ENCODE measurements at places on chromosomes 7 and 10.

DNA sequence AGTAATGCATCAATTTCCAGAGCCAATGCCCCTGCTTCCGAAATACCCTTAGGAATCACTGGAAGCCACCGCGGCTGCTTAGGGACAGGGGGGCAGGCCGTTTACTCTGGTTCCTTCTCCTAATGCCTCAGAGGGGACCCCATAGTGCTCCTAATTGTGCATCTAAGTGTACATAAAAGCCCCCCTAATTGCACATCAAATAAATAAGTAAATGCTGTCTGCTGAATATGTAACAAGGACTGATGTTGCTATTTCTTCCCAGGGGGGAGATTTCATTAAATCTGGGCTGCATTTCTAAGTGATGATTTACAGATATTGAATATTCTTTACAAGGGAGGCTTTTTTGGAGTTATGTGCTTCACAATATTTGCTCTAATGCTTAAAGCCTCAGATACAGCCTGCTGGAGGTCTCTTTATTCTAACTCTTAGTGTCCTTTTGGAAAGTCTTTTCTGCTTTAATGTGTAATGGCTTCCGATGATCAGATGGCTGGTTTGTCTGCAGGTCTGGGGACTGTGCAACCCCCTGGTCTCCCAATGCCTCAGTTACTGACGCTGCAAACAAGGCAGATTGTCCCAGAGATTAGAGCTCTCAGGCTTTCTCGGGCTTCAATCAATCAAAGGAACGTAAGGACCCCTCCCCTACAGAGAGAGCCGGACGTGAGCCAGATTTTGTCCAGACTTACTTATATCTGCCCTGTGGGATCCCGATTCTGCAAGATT, 143.0 kb downstream of the PRPF18 start:
- no peak for DNase-seq

GRCh38 chr10:62540389-62540788, 166.2 kb downstream of the ZNF365 start:
- DNase-seq: no peak

DNA sequence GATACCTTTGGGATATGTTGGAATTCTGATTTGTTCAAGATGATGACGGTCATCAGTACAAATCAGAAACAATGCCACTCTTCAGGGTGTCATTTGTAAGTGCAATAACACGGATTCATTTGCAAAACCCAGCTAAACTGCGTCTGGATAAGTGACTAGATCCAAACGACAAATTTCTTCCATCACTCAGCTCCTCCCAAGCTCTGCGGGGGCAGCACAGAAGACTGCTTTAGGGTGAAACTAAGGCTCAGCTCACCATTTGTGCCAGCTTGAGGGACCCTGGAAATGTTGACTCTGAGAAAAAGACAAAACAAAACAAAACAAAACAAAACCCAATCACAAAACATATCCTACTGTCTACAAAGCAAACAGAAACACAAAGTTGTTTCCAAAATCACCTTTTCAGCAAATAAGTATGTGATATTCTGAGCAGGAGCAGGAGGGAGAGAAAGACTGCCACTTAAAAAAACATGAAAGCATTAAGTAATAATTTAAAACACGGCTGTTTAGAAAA, 8.0 kb downstream of the EVX1 start:
- DNase-seq: no peak

GRCh38 chr10:93752761-93753160, 5.0 kb upstream of the LGI1 start:
- no peak for DNase-seq

GRCh38 chr7:139932531-139932930, 103.5 kb downstream of the TBXAS1 start:
- DNase-seq: no peak

DNA sequence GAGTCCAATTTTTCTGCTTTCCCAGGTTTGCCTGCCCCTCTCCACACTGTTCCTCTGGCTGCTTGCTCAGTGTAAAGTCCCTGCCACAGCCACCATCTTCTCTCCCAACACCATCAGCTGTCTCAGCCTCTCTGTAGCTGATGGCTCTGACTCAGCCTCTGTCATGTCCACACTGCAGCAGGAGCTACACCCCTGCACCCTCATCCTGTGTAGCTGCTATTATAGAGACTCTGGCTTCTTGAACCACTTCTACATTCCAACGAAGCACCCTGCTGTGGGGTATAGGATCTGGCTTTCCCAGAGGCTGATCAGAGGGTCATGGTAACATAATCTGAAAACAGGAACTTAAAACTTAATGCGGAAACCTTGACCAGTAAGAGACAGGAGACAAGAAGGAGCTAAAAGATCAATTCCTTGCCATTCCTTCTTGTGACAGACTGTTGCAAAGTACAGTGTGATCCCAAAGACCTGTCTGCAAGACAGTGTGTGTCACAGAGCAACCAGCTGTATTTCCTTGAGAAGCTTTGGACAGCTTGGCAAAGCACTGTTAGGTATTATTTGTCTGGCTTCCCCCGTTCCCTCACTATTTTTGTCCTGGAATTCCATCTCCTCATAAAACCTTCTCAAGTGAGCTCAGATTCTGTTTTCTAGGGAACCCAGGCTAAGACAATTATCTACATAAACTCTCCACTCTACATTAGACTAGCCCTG, 42.3 kb downstream of the NRCAM start:
- no peak for DNase-seq

- no peak for DNase-seq
Measured at GRCh38 chr10:96416643-96417042, 57.8 kb upstream of the OPALIN start.

DNA sequence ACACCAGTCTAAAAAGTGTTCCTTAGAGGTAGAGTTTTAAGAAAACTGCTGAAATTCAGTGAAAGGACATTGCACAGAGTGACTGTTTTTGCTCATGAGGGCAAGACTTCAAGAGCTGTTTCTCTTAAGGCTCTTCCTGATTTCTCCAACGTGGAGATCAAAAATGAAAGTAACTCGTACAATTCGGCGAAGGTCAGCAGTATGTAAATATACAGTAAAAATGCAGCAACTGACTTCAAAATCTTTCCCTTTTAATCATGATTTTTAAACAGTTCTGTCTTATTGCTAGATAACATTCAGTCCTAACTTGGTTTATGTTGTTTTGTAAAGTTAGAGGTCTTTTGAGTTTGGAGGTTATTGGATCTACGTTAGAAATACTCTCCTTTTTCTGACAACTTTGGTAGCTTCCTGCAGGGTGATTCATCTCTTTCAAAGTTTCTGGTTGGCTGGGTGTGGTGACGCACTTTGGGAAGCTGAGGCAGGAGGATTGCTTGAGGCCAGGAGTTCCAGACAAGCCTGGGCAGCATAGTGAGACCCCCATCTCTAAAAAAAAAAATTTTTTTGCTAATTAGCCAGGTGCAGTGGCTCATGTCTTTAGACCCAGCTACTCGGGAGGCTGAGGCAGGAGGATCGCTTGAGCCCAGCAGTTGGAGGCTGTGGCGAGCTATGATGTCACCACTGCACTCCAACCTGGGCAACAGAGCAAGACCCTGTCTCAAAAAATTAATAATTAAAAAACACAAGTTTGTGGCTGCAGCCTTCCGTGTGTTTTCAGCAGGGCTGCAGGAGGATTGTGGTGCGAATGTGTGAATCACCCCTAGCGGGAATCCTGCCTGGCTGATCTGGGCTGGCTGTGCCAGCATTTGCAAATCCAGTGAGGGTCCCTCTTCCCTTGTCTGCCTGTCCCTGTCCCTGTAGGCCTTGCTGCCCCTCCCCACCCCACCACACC, 29.2 kb upstream of the AP5Z1 start:
- DNase-seq: no peak

DNA sequence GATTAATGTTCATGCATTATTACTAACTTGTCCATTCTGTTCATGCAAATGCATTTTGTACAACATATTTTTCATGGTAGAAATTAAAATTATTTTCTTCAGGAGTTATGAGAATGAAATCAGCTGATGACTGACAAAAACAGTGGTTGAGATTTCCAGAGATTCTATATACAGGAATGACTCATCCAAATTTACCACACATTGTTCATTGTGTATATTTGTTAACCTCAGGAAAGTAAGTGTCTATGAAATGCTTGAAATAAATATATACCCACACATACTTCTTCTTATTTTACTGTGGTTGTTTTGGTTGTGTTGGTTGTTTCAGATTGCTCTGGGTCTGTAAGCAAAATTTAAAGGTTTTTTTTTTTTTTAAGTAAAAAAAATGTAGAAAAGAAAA, 108.1 kb upstream of the SP8 start:
- DNase-seq: no peak

DNA sequence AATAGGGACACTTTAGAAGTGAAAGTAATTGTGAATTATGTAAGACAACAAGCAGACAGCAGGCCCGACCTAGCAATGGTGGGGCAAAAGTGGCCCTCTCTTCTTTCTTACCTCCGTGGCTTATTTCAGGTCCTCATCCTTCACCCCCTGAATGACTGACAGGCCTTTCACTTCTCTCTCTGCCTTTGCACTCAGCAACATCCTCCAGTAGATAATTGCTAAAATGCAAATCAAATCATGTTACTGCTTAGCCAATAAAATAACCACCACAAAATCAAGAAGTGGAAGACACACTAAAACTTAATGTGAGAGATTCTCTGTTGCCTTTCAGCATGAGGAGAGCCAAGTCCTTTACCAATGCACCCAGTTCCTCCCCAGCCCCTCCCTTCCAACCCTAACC, 274.6 kb upstream of the ZNF32 start:
- no peak for DNase-seq

DNA sequence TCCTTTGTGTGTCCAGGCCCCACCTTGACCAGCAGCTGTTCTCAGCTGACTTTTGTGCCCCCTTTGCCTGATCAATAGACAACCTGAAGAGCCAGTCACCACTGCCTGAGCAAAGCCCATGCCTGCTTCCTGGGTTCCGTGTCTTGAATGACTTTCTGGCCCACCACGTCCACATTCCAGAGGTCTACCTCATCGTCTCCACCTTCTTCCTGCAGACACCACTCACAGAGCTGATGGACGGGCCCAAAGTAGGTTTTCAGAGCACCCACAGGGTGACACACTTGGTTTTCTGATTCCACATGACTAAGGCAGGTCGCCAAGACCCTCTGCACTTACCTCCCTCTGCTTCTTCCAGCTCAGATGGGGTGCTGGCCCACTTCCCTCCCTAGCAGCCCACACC, 126.8 kb downstream of the WDFY4 start:
- DNase-seq: no peak

DNA sequence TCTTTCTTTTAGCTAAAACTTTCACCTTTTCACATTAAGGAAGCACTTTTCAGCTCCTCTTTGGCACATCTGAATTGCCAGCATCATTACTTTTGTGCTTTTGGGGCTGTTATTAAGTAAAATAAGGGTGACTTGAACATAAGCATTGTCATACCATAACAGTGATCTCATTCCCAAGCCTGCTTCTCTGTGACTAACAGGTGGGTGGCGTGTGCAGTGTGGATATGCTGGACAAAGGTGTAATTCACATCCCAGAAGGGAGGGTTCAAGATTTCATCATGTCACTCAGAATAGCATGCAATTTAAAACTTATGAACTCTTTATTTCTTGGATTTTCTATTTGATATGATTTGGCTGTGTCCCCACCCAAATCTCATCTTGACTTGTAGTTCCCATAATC, 517.4 kb upstream of the MKI67 start:
- no peak for DNase-seq

DNA sequence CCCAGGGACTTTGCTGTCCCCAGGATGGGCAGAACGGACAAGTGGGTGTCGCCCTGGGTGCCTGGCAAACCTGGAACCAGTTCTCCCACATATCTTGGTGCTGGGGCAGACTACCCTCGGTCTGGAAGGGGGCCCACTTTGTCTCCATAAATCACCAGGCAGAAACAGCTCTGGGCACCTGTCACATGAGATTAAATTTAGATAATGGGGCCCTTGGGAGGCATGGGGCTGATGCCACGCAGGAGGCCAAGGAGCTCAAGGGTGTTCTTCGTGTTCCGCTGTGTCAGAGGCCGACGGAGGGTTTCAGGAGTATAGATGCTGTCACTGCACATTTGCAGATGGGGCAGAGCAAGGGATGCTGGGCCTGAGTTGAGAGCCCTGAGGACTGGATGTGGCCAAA, 72.7 kb downstream of the TMEM130 start:
- no peak for DNase-seq

GRCh38 chr10:88243836-88244730, 339.0 kb downstream of the RNLS start:
- no peak for DNase-seq

GRCh38 chr7:122304319-122304975, at the start of gene FEZF1:
FEZF1 (minus strand) TSS chr7:122304750; CDS start chr7:122304437, 313 bp downstream.
- DNase-seq: no peak

DNA sequence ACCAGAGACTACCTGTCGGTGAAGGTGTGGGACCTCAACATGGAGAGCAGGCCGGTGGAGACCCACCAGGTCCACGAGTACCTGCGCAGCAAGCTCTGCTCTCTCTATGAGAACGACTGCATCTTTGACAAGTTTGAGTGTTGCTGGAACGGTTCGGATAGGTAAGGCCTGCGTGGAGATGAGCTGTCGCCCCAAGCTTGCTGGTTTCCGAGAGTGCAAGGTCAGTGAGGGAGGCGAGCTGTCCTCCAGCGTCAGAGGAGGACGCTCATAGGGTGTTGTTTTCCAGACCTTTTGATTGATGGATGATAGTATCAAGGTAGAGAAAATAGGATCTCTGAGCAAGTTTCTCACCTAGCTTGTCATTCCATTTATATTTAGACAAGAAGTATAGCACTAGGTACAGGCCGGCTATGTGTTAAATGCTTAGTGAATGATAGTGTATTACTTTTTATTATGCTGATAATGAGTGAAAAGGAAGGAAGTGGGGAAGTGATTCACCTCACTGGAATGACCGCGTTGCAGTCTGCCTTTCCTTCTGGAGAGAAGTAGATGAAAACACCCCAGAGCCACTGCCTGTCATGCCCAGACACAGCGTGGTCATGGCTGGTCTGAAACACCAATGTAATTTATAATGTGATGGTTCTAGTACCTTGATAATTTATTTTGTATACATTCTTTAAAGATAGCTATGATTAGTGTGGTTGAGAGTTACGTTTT, 33.9 kb downstream of the BNIP3 start:
- DNase-seq: no peak

DNA sequence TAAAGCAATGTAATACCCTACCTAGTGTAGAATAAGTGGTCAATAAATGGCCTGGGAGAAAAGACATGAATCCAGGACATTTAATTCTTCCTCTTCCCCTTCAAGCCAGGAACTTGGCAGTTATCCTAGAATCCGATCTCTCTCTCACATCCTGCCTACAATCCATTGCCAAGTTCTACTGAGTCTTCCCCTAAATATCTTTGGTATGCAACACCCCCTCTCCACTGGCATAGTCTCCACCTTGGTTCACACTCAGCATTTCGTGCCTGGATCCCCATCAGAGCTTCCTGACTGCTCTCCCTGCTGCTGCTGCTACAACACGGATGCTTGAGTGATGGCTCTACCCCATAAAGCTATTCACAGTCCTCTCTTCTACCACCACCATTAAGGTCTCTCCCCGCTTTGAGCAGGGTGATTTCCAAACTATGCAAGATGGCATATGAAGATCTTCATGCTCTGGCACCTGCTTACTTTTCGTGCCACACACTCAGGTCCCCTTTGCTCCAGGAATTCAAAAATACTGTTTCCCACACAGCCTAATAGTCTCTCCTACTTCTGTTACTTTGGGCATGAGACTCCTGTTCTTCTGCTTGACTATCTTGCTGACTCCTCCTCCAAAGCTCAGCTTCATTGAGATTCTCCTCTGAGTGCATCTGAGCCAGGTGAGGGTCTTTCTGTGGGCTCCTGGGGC, 4.8 kb downstream of the ANK3 start:
- no peak for DNase-seq
